Stimulated activated CD4-positive, alpha-beta T cell treated with anti-CD3 and anti-CD28 coated beads, Interleukin-1b, Interleukin-23, amount 100 ng/mL, for 1 hour (primary cell): ENCODE measurements at places on chromosomes 12 and 14.
A peak's percentile ranks its signal among the peaks of the same experiment; 100 is the strongest.

DNA sequence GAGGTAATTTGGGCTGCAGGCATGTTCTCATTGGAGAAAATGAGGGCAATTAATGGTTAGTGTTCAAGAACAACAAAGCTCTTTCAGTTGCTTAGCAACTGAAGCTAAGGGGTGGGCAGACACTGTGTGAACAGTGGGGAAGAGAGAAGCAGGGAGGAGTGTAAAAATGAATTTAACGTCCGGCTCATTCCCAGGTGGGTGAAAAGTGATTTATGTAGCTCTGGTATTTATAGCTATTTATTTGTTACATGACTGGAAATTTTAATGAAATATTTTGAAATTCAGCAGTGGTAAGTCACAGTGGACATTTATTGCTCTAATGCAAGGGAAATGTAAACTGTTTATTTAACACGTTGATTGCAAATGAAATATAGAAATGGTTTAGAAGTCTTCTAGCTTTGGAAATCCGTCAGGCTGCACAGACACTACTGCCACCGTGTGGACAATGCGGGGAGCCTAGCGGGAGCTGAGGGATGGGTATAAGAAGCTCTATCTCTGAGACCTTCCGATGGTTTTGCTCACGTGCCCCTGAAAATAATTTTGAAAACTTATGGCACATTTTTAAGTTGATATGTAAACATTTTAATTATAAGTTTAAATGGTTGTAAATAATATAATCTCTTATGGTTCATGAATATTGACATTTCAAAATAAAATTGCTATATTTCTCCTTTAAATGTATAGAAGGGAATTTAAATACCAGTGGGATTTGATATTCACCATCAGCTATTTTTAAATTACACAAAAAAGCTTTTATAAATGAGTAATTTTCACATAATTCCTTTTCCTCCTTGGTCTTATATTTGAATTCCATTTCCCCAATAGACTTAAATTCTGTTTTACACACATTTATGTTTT is 54.4 kb downstream of the E2F7 start:
- peak; percentile 41 for DNase-seq

- DNase-seq: no peak
Observed at GRCh38 chr14:95460647-95461478, 55.6 kb downstream of the SYNE3 start.

DNA sequence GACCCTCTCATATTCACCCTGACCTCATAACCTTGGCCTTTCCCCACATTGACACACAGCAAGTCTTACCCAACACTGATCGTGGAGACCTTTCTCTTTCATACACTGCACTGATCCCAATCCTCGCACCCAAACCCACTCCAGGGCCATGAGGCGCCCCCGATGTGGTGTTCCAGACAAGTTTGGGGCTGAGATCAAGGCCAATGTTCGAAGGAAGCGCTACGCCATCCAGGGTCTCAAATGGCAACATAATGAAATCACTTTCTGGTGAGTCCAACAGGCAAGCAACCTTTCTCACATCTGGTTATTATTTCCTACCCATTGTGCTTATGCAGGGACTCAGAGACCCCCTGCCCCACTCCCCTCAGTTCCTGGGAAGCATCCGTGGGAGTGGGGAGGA is 5.4 kb downstream of the MMP14 start:
- DNase-seq: no peak

DNA sequence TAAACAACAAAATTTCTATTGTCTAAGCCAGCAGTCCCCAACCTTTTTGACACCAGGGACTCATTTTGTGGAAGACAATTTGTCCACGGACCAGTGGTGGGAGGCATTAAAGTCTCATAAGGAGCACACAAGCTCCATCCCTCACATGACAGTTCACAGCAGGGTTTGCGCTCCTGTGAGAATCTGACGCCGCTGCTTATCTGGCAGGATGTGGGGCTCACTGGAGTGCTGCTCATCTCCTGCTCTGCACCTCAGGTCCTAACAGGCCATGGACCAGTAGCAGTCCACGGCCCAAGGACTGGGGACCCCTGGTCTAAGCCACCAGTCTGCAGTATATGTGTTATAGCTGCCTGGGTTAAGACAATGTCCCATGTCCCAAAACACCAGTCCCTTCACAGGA is 27.2 kb downstream of the VCPKMT start:
- DNase-seq: no peak

- no peak for DNase-seq
Observed at GRCh38 chr12:90569685-90570084, 385.3 kb downstream of the CCER1 start.

DNA sequence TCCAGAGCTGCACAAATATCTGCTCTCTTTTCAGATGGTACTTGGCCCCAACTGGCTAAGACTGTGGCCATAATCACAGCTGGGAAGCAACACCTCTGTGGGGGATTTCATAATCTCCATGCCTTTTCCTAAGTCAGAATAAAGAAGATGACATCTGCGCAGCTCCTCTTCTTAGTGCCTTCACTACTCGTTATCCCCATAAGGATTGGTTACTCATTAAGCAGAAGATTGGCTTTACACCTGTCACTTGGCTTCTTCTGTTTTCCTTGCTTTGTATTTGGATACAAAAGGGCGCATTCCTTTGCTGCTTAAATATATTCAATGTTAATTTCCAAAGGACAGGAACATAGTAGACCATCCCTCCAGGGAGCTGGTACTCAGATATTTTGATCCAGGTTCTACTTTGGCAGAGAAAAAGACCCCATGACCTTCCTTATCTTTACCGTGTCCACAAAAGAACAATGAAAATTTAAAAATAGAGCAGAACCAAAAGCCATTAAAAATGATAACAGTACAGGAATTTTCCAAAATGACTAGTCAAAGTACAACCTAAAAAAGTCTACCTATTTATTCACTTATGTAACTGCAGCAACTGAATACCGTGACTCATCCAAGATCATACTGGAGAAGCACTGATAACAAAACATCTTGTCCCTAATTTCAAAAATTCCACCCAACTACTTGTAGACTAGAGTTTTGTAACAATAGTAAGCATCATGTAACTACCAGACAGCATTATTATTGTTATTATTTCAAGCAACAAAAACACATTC is 352.3 kb upstream of the TMPO start:
- DNase-seq: no peak

DNA sequence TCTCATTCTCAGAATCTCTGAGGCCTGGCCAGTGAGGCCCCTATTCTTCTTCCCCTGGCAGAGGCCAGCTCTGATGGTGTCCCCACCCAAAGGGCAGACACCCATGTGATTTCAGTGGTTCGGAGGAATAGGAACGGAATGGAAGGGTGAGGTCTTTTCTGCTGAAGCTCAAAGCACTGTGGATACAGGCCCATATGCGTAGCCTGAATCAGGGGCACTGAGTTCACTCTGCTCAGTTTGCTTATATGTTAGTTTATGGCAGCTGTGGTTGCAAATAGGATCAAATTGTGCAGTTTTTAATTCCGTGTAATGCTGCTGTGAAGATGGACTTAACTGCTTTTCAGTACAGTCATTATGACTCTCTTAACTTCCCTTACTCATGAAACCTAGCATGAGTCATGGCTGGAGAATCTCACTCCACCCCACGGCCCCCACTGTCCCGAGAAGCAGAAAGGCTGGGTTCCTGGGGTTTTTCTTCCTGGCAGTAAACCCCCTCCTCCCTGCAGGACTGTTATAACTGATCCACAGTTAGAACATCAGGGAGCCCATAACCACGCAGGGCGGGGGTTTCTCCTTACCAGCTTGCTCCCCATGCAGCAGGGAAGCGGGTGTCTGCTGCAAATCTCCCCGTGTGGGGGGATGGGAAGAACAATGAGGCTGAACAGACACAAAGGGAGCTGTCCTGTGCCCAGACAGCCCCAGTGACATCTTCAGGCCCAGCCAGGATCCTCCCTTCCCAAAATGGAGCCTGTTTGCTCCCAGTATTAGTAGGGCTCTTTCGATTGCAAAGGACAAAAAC is 122.7 kb downstream of the SLC38A6 start:
- DNase-seq: no peak

DNA sequence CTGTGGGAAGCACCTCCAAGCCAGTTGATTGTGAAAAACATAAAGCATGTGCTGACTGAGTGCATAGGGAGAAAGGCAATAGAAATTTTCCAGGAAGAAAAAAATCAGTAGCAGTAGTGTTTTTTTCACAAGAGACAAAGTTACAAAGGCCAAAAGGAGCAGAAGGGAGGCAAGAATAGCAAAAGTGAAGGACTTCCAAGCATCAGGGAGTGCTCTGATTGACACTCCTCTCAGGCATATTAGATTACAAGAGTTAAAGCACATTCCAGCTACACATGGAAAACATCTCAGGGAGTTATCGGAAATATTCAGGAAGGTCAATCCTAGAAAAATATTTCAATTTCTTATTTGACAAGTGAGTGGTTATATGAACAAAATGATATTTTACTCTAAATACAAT is 508.0 kb downstream of the MDGA2 start:
- no peak for DNase-seq

DNA sequence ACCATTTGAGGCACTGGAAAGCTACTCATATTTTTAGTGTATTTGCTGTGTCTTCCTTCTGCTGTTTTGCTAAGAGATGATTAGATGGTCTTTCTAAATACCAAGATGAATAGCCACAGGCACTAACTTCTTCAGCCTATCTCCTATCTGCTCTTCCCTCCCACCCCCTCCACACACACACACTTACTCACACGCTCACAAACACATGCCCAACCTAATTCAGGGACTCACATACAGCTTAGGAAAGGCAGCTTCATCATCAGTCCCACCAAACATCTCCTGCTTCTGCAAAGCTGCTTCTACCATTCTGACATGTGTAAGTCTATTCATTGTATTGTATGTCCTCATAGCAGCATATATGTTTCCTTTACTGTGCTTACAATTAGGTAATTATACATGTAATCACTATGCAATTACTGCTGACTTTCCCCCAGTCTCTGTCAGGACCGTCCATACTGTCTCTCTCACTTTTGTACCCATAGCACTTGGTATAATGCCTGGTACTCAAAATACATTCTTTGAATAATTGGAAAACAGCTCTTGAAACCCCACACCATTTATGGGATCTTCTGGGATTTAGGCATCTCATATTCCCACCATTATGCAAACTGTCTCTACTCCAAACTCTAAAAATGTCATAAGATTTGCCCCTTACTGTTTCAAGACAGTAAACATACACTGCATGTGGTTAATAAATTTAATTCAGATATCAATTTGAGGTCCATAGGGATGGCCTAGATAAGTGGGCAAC is 83.3 kb upstream of the HIF1A start:
- DNase-seq: no peak

DNA sequence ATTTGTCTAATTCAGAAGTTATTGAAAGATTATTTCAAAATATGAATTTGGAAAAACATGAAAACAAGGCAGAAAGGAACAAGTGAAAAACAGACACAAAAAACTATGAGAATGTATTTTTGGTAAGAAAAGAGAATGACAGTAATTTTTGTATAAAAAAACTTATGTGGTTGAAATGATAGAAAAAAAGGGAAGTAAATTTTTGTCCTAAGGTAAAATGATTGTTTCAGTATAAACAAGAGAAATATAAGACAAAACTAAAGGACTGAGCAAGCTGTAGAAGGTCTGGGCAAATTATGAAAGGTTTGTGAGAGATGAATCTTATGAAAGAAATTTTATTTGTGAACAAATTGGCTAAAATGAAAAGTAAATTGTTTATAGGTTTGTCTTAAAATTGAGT is 44.6 kb downstream of the CEP83 start:
- no peak for DNase-seq

DNA sequence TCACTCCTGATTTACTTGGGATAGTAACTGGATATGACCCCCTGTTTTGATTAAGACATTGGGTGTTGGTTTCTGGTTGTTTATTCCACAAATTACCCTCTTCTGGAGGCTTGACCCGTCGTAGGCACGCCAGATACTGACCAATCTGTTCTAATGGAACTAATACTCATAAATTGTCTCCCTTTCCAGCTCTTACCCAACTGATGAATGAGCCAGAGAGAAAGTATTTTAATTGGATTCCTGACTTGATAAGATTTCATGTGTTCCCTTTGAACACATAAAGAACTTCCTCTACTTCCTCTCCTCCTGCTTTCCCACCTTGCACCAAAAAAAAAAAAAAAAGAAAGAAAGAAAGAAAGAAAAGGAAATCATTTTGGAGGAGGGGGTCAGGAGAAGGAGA is 340.9 kb downstream of the PCNX1 start:
- no peak for DNase-seq

DNA sequence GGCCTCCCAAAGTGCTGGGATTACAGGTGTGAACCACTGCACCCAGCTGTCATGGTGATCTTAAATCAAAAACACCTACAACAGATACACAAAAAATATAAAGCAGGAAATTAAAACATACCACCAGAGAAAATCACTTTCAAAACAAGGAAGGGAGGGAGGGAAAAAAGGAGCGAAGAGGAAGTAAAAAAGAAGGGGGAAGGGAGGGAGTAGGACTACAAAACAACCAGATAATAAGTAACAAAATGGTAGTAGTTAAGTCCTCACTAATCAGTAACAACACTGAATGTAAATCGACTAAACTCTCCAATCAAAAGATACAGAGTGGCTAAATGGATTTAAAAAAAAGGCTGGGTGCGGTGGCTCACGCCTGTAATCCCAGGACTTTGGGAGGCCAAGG is 89.0 kb downstream of the SH2B3 start:
- DNase-seq: no peak

DNA sequence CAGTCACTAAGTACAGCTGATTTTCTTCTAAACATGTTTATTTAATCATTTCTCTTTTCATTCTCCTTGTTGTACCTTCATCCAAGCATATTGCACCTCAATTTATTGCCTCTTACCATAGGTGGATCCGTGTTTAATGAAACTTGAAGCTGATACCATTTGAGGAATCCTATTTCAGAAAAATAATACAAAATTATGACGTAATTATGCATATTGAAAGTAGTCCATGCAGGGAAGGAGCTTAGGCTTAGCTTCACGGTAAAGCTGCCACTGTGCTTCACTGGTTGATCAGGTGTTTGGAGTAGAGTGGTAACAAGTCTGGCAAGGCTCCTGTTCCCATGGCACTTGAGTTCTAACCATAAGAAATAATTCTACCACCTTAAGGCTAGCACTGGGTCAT is 61.0 kb upstream of the CLEC14A start:
- no peak for DNase-seq

DNA sequence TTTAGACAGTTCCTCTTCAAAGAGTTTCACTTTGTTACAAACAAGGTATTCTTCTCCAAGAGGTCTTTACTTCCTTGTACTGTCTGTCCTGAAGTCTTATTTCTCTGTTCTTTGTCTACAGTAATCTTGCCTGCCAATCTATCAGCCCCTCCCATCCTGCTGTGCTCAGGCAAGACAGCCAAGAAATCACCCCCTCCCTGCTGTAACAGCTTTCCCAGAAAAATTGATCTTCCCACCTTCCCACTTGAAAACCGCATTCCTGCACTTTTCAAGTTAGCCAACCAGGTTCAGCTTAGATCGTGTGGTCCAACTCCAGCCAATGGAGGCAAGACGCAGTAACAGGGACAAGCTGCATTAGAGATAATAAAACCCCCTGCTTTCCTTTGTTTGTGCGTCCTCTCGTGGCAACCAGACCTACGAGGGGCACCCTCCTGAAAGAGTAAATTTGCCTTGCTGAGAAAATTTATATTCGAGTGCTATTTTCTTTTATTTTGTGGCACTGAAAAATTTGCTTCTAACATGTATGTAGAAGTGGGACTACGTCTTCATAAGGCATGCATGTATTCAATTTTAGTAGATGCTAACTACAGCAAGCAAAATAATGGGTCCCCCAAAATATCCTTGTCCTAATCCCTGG is 46.5 kb upstream of the ESR2 start:
- no peak for DNase-seq
